ENCODE measurements at places on chromosomes 13 and 19.

GRCh38 chr13:65300220-65300619 lies 1929.9 kb downstream of the PCDH9 start:
- no peak for DNase-seq

- no peak for DNase-seq
Observed at GRCh38 chr19:55094456-55095259, 19.0 kb downstream of the EPS8L1 start.

DNA sequence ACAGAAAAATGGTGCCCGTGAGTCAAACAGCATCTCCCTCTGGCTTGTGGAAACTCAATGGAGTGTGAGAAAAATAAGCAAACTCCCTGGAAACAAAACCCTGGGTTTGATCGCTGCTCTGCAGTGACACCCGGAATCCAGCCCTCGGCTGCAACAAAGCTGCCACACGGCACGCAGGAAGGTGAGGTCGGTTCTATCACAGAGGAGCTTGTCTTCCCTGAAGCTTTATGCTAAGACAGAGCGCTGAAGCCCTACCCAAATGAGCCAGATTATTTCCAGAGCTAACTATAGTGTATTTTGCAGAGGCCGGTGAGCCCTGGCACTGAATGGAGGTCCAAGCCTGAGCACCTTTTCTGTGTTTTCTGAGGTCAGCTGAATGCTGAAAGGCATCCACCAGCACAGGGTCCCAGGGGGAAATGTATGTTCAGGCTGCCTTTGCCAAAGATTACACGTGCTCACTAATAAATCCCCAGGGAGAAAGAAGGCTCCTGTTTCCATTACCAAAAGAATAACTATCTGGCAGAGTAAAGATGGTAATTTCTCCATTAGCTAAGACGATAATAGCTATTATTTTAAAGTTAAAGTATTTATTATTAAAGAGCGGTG lies 77.8 kb downstream of the TSHZ3 start:
- no peak for DNase-seq

DNA sequence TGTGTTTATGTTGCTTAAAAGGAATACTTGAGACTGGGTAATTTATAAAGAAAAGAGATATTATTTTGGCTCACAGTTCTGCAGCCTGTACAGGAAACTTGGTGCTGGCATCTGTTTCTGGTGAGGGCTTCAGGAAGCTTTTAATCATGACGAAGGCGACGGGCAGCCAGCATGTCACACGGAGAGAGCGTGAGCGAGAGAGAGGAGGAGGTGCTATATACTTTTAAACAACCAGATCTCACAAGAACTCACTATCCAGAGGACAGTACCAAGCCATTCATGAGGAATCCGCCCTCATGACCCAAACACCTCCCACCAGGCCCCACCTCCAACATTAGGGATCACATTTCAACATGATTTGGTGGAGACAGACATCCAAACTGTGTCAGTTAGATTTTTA lies 163.4 kb upstream of the TSC22D1 start:
- no peak for DNase-seq

DNA sequence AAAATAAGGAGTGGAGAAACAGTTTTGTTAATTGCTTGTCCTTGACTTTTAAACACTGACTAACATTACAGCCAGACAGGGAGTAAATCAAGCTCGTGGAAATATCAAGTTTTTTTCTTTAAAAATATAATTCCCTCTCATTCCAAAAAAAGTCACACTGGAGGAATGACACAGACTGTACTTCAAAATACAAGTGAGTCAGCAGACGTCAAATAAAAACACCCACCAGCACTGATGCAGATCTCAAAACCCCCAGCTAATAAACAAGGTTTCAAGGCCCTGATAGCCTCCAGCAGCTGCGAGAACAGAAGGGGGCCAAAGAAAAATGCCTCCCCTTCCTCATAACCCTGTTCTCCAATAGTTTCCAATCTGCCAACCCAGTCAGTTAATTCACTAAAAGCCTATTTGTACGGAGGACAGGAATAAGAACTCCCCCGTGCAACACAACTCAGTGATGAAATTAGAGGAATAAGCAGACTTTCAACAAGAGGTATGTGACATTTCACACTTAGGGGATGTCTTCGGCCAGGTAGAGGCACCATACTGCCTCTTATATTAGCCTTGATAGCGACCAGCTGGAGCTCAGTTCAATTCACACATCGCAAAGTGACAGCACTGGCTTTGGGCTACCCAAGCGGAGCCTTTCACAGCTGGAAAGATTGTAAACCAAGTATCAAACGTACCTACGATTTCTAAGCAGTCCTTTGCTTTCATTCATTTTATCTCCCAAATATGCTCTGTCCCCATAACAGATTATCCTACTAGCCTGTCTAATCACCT lies 561.0 kb upstream of the KLF12 start:
- DNase-seq: no peak

GRCh38 chr19:23561341-23561740 lies 125.7 kb downstream of the ZNF675 start:
- DNase-seq: no peak

GRCh38 chr13:37944081-37944868 lies 74.7 kb upstream of the TRPC4 start:
- DNase-seq: no peak

DNA sequence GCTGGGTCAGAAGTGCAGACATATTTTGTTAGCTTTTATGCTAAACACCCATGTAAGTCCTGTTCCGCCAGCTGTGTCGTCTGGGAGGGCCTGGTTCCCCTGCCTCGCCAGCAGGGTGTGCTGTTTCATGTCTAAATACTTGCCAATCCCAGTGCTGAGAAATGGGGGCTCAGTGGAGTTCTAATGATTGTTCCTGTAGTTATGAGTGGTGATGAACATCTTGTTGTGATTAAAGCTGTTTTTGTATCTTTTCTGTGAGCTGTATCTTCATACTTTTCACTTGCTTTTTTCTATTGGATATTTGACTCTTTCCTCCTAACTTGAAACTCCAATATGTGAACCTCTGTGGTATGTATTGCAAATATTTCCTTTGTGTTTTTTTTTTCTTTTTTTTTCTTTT lies 32.7 kb downstream of the KDM4B start:
- DNase-seq: peak; percentile 73

DNA sequence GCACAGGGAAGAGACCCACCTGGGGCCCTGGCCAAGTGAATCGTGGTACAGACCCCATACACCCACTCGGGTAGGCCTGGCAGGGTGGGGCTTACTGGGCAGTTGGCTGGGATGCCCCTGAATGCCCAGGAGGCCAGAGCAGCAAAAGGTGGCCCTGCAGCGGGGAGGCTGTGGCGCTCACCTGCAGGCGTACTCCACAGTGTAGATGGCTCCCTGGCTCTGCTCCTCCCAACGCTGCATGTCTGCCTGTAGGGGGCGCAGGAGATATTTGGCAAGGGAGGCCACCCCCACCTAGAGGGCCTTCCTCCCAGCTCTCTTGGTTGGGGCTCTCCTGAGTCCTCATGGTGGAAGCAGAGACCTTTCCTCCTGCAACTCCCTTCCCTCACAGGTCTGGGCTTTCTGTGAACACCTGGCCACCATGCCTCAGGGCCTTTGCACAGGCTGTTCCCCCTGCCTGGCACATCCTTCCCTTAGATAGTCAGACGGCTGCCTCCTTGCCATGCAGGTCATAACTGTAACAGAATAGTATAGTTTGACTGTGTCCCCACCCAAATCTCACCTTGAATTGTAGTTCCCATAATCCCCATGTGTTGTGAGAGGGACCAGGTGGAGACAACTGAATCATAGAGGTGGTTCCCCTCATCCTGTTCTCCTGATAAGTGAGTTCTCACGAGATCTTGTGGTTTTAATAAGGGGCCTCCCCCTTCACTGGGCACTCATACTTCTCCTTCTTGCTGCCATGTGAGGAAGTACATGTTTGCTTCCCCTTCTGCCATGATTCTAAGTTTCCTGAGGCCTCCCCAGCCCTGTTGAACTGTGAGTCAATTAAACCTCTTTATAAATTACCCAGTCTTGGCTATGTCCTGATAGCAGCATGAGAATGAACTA lies 5.9 kb downstream of the BORCS8 start:
- peak; percentile 36 for DNase-seq
